ENCODE measurements at places on chromosomes 3 and 15.

GRCh38 chr15:22883196-22883595 lies 44.7 kb downstream of the NIPA2 start:
- DNase-seq, result no peak

GRCh38 chr3:71681224-71681668 lies 44.0 kb downstream of the EIF4E3 start:
- DNase-seq, result no peak

DNA sequence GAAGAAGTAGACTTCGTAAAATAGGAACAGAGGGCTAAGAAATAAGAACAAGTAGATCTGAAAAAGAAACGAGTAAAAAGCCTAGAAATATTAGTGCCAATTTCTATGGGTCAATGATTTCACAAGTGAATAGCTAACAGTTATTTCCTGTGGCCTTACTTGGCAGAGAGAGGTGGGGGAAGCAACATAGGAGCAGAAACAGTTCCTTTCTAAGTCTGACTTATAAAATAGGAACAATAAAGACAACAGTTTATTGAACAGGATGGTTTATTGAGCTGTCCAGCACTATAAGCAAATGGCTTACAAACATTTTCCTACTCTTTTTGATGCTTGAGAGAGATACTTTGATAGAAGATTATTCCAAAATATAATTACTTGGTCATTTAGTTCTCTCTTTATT lies 37.9 kb downstream of the AGTR1 start:
- DNase-seq, result no peak

- no peak for DNase-seq
Observed at GRCh38 chr15:93001881-93002280, 87.1 kb downstream of the RGMA start.

- no peak for DNase-seq
Observed at GRCh38 chr3:124529826-124530571, 200.3 kb upstream of the UMPS start.

DNA sequence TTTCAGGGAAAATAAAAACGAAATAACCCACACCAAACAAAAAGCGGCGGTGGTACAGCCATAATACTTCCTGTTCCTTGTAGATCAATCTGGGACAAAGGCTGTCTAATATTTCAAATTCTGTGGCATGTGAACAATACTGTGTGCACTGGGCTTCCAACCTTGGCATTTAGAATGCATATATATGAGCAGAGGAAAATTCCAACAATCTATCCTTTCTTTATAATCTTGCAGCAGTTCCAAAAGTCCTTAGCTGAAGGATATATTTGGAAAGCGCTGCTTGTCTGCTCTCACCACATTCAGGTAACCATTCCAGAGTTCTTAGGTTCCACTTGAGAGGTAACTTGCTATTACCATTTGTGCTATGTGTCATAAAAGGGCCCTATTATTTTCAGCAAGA lies 231.8 kb downstream of the RBMS3 start:
- DNase-seq, result no peak

DNA sequence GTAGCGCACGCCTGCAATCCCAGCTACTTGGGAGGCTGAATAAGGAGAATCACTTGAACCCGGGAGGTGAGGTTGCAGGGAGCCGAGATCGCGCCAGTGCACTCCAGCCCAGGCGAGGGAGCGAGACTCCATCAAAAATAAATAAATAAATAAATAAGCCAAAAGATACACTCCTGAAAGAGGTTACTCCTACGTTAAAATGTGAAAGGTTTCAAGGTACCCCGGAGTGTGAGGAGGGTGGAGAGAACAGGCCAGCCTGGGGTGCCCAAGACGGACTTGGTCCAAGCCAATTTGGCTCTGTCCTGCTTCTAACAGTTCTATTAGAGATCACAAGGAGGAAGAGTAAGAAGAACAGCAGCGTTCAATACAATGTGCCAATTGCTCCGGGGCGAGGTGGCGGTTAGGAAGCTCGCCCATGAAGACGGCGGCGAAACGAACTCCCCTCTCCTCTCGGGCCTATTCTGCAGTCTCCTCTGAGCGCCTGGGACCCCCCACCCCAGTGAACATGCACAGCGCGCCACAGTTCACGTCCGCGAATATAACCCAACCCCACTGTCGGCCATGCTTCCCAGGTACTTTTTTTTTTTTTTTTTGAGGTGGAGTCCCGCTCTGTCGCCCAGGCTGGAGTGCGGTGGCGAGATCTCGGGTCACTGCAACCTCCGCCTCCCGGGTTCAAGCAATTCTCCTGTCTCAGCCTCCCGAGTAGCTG lies 942 bp downstream of the ELP6 start:
- peak; percentile 41 for DNase-seq

- DNase-seq, result no peak
Observed at GRCh38 chr3:152902141-152902669, 67.3 kb downstream of the P2RY1 start.

- DNase-seq, result no peak
Observed at GRCh38 chr3:9553021-9553947, at the start of gene LHFPL4. Gene LHFPL4, minus strand, starts transcription at chr3:9553822. Its CDS starts 1,143 bp downstream, at chr3:9552679.

- no peak for DNase-seq
Observed at GRCh38 chr3:185311991-185312390, 50.9 kb upstream of the MAP3K13 start.

GRCh38 chr3:64190517-64191515 lies 34.5 kb downstream of the PRICKLE2 start:
- DNase-seq, result no peak
